ENCODE measurements at places on chromosomes 3 and 15.

DNA sequence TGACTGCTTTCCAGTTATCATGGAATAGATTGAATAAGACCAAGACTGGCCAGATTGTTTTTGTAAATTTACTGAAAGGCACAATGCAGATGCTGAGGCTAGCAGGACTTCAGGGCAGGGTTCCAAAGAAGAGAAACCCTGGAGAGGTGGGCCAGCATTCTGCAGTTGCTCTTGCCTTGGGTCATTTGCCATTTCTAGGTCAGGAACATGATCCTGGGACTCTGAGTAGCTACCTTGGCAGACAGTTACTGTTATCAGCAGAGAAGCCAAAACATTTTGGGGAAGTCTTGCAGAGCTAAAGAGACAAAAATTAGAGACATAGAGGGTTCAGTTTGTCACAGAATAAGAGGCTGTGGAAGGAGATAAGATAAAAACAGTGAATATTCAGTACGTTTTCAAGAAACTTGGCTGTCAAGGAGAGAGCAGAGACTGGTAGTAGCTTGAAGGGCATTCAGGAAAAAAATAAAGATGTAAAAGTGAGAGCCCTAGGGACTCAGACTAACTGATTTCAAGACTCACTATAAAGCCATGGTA is 46.8 kb upstream of the MYRIP start:
- no peak for DNase-seq

DNA sequence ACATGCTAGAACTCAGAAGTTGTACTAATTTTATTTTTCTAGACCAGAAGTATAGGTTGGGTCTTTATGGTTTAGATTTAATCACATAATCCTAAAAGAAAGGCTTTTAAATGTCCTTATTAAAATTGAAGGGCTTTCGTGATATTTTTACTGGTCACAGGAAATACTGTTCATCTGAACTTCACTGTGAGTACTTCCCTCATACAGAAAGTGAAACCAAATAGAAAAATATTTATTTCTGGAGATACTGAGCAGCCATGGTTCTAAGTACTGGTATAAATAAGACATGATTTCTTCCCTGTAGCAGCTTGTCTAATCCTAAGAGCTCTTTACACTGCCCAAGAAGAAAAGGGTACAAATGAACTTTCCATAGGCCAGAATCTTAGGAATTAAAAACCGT is 2.0 kb downstream of the SNRK start:
- no peak for DNase-seq

DNA sequence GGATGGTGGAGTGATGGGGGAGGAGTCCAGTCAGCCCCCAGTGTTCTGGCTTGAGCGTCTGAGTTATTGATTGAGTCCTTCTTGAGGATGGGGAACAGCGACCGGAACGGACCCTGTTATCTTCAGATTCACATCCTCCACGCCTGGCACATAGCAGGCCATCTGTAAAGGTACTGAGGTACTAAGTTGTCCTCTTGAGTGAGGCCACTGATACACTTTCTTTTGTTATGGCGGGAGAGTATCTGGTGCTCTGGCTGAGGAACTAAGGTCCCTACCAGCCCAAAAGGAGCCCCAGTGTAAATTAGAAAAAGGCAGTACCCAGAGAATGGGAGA is 16.7 kb upstream of the HRH1 start:
- DNase-seq, result no peak

DNA sequence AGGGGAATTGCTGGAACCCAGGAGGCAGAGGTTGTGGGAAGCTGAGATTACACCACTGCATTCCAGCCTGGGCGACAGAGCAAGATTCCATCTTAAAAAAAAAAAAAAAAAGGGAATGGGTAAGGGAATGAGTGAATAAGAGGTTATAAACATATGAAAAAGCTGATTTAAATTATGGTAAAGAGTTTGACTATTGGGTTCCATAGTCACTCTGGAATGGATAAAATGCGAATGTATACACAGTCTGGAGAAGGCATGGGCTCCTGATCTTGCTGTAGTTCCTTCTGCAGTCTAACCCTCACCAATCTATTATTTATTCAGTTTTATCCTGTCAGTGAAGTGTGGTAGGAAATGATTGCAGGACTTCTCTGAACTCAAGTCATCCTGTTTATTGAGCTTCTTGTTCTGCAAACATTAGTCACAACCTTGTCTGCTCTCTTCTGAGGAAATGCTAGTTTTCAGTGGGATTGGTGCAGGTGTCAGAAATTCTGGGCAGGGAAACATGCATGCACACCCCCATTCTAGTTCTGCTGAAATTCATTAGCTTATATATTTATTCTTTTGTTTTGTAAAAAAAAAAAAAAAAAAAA is 190.9 kb upstream of the CFAP20DC start:
- DNase-seq, result no peak

- DNase-seq, result no peak
Observed at GRCh38 chr3:48695393-48695753, 9.7 kb upstream of the NCKIPSD start.

GRCh38 chr3:57729334-57730045 is 26.6 kb upstream of the SLMAP start:
- no peak for DNase-seq
